Kidney epithelial cell (primary cell): ENCODE measurements at places on chromosomes 12 and 14. TPM values are rescaled to one million over a fixed set of nuclear protein-coding genes. Genes with fewer than 3 reads are reported as not detected.

IGF1 gene
- total RNA-seq = under 0.01 TPM in 1 of 2 replicates, not detected in the other

DNA sequence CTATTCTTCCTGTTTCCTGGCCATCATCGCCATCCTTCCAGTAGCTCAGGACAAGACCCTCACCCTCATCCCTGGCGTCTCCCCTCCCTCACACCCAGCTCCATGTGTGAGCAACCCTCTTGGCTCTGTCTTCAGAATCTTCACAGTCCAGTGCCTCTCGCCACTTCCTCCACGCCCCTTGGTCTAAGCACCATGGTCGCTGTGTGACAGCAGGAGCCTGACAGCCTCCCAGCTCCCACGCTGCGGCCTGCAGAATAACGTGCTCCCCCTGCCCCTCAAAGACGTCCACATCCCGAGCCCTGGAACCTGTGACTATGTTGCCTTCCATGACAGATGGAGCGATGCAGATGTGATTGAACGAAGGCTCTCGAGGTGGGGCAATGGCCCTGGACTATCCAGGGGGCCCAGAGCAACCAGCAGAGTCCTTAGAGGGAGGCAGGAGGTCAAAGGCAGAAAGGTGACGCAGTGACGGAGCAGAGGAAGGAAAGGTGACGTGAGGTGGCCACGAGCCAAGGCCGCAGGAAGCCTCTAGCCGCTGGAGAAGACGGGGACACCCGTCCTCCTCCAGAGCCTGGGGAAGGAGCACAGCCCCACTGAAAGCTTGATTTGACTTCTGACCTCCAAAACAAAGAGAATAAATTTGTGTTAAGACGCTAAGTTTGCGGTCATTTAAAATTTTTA is 139.8 kb downstream of the CALM1 start:
- DNase-seq = no peak

CIROP gene
- total RNA-seq = not detected in 2 replicates

DNA sequence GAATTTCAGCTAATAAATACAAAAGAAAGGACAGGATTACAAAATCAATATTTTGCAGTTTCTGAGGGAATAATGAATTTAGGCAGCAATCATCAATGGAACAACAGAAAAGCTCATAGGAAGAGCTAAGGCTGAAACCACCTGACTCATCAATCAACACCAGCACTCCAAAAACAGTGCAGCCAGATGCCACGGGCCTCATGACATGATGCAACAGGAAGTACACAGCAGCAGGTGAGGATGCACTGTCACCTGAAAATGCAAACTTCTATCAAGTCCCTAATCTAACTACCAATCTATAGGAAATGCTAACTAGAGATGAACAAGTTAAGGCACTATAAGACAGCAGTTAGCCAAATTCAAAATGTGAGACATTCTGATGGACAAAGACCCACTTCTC is 21.7 kb downstream of the GNS start:
- DNase-seq = no peak

GRCh38 chr14:102805371-102805891 is 28.2 kb downstream of the TRAF3 start:
- peak; percentile 58 for DNase-seq

FAM90A1 gene
- total RNA-seq = 0.63 and 1.1 TPM in 2 replicates

DNA sequence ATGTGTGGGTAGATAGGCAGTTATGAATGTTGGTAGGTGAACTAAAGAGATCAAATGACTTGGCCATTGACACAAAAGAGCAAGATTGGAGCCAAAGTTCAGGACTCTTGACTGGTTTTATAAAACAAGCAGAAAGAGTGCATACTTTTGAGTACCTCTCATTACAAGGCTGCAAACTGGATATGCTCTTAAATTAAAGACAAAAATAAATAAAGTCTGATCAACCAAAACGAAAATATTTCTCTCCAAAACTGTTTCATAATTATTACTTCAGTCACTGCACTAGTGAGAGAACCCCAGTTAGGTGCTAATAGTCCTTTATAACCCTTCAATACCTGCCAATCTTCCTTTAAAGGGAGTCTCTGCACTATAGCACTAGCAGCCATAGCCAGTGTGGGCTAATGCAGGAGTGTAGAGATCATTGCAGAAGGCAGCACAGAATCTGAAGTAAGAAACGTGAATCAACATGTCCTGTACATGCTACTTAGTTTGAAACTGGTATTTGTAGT is 147.1 kb downstream of the FOXA1 start:
- no peak for DNase-seq

DNA sequence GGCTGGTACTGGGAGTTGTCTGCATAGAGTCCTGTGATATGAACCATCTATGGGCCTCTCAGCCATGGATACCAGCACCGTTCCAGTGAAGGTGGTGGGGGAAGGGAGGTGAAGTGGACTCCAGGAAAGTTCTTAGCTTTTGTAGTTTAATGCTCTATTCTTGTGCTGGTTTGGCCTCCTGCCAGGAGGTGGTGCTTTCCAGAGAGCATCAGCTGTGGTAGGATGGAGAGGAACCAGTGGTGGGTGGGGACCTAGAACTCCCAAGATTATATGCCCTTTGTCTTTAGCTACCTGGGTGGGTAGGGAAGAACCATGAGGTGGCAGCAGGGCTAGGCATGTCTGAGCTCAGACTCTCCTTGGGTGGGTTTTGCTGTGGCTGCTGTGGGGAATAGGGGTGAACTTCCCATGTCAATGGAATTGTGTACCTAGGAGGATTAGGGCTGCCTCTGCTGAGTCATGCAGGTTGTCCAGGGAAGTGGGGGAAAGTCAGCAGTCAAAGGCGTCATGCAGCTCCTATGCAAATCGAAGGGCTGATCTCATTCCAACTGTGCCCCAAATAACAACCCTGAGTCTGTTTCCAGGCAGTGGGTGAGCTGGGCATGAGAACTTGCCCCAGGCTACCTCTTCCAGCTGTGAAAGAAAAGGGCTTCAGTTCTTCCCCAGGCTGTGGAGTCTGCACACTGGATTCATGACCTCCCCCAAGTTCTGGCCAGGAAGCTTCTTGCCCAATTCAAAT is 14.2 kb downstream of the GZMH start:
- DNase-seq = no peak

- no peak for DNase-seq
These were observed 26.0 kb downstream of the PSMA3 start for GRCh38 chr14:58270628-58271027.

GRCh38 chr12:13253966-13254760 is 57.6 kb downstream of the EMP1 start:
- no peak for DNase-seq

DNA sequence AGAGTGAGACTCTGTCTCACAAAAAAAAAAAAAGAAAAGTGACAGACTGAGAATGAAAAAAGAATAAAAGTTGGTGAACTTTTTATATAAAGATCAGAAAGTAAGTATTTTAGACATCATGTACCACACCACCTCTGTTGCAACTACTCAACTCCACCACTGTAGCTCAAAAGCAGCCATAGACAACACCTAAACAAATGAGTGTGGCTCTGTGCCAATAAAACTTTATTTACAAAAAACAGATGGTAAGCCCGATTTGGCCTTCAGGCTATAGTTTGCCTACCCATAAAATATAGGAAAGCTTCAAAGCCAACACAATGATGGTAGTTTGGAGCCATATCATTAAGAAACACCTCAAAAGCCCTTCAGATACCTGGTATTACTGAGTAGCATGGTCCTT is 154.5 kb upstream of the FOXN3 start:
- DNase-seq = no peak

NFATC4 gene
- 8.0 and 14.0 TPM in 2 replicates for total RNA-seq

PDZRN4 gene
- 0.07 TPM in 1 of 2 replicates, not detected in the other for total RNA-seq

- peak; percentile 65 for DNase-seq
These were observed 1.2 kb downstream of the HNRNPC start for GRCh38 chr14:21267886-21268616.
